NAMALWA (cell line): ENCODE measurements at places on chromosomes 1 and 21.
A peak's percentile ranks its signal among the peaks of the same experiment; 100 is the strongest.

GRCh38 chr1:184542291-184542690 is 155.5 kb downstream of the C1orf21 start:
- no peak for DNase-seq

- DNase-seq, result peak; percentile 13
Measured at GRCh38 chr1:204278251-204278650, 64.5 kb upstream of the GOLT1A start.

DNA sequence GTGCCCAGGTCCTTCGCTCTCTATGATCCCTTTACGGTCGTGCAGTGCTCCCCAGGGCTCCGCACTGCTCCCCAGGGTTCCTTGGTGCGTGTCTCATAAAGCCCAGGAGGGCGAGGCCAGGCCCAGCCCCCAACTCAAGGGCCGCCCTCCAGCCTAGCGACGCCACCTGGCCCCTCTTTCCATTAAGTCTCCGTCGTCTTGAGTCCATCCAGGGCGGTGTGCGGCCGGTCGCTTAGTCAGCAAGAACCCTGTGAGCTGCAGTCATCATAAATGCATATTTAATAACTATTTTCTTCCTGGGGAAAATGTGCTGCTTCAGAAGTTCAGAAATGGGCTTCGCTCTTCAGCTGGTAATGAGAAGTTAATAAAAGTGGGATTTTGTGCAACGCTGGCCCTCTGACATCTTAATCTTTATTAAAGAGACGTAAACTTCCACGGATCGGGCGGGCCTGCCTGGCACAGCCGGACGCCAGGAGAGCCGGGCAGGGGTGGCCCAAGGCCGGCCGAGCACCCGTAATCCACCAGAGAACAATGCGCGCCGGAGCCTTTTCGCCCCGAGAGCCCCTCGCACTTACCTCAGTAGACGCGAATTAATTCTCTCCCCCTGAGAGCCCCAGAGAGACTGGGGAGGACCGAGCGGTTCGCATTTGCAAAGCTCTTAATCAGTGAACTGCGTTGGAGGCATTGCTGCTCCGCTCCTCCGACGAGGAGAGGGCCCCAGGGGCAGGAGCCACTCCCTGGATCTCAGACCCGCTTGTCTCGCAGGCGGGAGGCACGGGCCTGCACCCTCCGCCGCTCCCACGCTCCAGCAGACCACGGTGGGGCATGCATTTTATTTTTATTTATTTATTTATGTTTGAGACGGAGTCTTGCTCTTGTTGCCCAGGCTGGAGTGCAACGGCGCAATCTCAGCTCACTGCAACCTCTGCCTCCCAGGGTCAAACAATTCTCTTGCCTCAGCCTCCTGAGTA is 188.3 kb upstream of the ARHGEF16 start:
- no peak for DNase-seq

DNA sequence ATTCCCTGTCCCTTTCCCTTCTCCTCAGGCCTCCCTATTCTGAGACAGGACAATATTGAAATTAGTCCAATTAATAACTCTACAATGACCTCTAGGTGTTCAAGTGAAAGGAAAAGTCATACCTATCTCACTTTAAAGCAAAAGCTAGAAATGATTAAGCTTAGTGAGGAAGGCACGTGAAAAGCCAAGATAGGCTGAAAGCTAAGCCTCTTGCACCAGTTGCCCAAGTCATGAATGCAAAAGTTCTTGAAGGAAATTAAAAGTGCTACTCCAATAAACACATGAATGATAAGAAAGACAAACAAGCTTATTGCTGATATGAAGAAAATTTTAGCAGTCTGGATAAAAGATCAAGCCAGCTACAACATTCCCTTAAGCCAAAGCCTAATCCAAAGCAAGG is 3.8 kb upstream of the MAP3K21 start:
- no peak for DNase-seq
